ENCODE measurements at places on chromosomes 3 and 15. TPM values are rescaled to one million over a fixed set of nuclear protein-coding genes. Genes with fewer than 3 reads are reported as not detected.

The CX3CR1 gene
- total RNA-seq, result not detected

The SNURF gene
- 74.3 TPM for total RNA-seq

The ZIC4 gene
- not detected for total RNA-seq

The GOLGA8J gene
- total RNA-seq, result not detected

The CHL1 gene
- total RNA-seq, result not detected

The GPR160 gene
- total RNA-seq, result 0.54 TPM

The FBXL22 gene
- total RNA-seq, result under 0.01 TPM

The SKIC8 gene
- total RNA-seq, result 93.5 TPM

The ZNF80 gene
- total RNA-seq, result not detected

Measured in endothelial cell of coronary artery (primary cell).